Muscle of arm (tissue), 14 donors: ENCODE measurements at places on chromosomes 7 and 10. TPM values are rescaled to one million over a fixed set of nuclear protein-coding genes. Genes with fewer than 3 reads are reported as not detected.

STAG3 gene
- 24.9 TPM for polyA plus RNA-seq

- DNase-seq, result no peak
Measured at GRCh38 chr7:48992816-48993215, 68.5 kb downstream of the CDC14C start.

GRCh38 chr10:86747796-86748581, 8.4 kb upstream of the BMPR1A start:
- DNase-seq, result no peak

DNA sequence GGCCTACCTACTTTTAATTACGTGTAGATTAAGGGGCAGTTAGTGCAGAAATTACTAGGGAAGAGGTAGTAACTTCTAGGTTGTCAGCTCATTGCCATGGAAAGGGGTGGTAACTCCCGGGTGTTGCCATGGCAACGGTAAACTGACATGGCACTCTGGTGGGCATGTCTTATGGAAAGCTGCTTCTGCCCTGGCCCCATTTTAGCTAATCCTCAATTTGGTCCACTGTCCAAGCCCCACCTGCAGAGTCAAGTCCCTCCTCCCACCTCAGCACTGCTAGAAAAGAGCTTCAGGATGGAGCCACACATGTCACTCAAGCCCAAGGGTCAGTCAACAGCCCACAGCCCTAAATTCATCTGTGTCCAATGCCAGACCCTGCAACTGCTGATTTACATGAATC, 7.5 kb upstream of the ZKSCAN1 start:
- no peak for DNase-seq

KEL gene
- not detected for polyA plus RNA-seq

- DNase-seq, result no peak
Measured at GRCh38 chr10:121914661-121915060, 13.2 kb downstream of the ATE1 start.

DNA sequence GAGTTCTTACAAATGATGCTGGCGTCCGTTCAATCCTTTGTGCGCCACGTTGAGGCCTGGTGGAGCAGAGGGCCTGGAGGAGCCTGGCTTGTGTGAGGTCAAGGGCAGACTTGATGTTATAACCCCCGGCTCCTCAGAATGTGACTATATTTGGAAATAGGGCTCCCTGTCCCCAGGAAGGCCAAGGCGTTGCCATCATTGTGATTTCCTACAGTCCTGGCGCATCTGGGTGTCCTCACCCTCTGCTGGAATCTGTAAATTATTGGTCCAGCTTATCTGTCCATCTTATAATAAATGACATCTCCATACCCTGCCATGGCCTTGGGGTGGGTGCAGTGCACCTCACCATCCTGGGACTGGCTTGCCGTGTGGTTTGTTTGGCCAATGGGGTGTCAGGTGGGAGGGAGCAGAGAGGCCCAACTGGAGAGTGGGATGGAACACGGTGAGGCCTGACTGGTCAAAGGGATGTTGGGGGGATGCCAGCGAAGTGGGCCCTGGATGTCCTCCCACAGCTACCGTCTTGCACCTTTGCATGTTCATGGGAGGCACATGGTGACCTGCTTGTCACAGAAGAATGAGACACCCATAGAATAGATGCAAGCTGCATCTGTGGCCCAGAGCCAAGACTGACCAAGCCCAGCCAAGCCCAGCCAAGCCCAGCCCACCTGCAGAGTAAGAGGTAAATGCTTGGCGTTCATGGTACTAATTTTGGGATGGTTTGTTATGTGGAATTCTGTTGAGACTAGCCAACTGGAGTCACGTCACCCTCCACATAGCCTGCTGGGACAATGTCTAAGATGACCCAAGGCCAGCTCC, 11.1 kb upstream of the LRRC27 start:
- no peak for DNase-seq
